ENCODE measurements at places on chromosomes 11 and 22. TPM values are rescaled to one million over a fixed set of nuclear protein-coding genes. Genes with fewer than 3 reads are reported as not detected.

The TMEM126B gene
- total RNA-seq, result 67.0 TPM

The ARHGAP8 gene
- 0.97 TPM for total RNA-seq

The SCGB1A1 gene
- not detected for total RNA-seq

The SMTNL1 gene
- not detected for total RNA-seq

The GLB1L2 gene
- total RNA-seq, result not detected

The OR51B5 gene
- 0.32 TPM for total RNA-seq

The VPS26B gene
- 42.2 TPM for total RNA-seq
